ENCODE measurements at places on chromosomes 2 and 18. TPM values are rescaled to one million over a fixed set of nuclear protein-coding genes. Genes with fewer than 3 reads are reported as not detected.

GRCh38 chr2:105809097-105809473, 64.4 kb downstream of the NCK2 start:
- DNase-seq: no peak

SPATA3 gene
- total RNA-seq: not detected

DNA sequence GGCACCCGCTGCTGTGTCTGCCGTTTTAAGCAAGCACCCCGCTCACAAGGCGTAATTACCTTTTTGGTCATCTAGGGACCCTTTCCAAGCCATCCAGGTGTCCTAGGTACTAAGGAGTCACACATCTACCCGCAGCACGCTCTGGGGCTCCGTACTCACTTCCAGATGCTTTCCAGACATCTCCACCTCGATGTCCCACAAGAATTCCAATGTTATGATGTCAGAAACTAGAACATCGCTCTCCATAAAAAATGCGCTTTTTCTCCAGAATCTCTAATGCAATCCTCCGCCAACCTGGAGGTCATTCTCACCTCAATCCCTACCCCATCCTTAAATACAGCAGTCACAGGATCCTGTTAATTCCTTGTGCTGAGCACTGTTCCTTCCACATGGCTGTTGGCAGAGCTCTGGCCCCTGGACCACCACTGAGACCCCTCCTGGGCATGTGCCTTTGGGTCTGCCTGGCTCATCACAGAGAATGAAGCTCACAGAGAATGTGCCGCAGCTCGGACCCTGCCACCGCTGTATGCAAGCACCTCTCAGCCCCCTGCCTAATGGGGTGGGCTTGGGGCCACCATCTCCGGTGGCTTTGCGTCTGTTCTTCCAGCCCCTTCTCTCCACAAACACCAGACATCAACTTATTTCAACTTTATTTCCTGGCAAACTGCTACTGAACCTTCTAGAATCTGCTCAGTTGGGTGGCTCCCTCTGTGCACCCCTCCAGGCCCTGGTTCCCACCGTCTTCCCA, 4.6 kb upstream of the PXDN start:
- peak; percentile 16 for DNase-seq

- DNase-seq: no peak
Observed at GRCh38 chr2:43194121-43194869, 32.1 kb downstream of the ZFP36L2 start.

- DNase-seq: peak; percentile 10
Observed at GRCh38 chr2:14779252-14779651, 146.7 kb downstream of the LRATD1 start.

B3GNT7 gene
- under 0.01 TPM for total RNA-seq

GRCh38 chr2:95171902-95172301, 6.3 kb downstream of the ZNF2 start:
- DNase-seq: no peak

DNA sequence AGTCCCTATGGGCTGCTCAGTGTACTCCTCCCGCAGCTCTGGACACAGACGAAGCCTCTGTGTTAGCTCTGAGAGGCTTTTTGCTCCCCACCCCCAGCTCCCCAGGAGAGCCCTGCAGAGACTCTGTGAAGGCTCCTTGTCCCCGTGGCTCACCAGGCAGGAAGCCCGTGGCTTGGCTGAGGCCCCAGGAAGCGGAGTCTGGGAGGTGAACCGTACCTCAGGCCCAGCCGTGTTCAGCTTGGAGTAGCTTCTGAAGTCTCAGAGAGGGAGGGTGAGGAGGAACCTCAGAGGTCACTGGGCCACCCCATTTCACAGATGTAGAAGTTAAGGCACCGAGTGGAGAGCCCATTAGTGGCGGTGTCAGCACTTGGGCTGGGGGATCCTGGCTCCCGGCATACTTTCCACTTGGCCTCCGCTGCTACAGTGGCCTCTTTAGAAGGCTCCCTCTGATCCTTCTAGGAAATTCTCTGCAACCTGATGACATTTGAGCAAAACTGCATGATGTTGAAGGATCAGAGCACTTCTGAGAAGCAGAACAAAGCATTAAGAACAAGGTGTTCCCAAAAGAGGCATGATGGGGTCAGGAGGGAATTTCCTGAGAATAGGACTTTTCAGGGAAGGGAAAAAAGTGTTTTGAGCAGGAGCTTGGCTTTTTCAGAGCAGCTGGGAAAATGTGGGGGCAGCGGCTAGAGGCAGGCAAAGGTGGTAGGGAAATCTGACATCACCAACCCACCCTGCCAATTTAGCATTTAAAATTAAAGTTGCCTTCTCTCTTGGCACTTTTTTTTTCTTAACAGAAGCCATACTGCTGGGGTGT, 79.1 kb downstream of the MCFD2 start:
- peak; percentile 55 for DNase-seq

All from GM23248 (cell line).